ENCODE measurements at places on chromosomes 2 and 18.

- DNase-seq = no peak
Observed at GRCh38 chr2:60413814-60414168, 139.7 kb downstream of the BCL11A start.

- no peak for DNase-seq
Observed at GRCh38 chr2:240906141-240906910, at the start of gene CROCC2. Gene CROCC2 (plus strand): TSS chr2:240906336. CDS start chr2:240906514, 178 bp downstream.

DNA sequence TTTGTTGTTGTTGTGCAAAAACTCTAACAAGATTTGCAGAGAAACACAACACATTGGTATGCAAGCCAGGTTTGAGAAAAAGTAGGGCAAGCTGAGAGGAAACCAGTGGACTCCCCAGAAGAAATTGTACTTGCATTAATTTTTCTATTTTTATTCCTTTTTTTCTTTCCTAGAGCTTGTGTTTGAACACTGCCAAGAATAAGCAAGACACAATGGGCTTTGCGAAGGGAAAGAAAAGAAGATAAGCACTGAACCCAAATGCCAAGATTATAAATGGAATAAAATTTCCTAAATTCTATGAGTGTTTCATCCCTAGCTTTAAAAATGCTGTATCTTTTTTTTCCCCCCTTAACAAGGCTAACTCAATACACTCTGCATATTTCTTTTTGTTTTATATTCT is 17.0 kb upstream of the CYTIP start:
- DNase-seq = no peak

DNA sequence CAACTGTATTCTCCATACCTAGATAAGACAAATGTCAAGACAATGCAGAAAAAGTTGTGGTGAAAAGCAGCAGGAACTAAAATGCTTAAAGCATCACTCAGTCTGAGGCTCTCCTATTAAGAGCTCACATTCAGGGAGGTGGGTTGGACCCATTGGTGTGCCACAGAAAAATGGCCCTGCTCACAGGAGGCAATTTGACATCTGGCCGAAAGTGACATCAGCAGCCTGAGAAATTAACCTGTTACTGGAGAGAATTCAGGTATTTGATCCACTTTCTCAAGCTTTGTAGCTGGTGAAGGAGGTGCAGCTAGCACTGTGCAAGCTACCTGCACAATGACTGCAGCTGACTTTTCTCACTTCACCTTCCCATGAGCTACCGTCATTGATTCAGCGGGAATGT is 86.0 kb downstream of the TMEM247 start:
- no peak for DNase-seq

DNA sequence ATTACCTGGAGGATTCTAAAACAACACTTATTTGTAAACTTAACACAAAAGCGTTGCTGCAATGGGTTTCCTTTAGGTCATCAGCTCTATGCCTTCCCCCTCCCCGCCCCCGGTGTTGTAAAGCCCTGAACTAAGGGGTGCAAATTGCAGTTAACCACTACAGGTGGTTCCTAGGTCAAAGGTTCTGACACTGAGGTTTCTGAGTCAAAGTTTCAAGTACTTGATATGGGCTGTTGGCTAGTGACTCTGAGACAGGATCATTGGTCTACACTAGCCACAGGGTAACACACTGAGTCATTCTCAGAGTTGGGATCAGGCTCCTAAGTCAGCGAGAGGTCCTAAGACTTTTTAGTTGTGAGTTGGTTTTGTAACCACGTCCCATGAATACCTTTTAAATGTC is 15.4 kb downstream of the IL1B start:
- DNase-seq = no peak
